ENCODE measurements at places on chromosomes 7 and 10.

DNA sequence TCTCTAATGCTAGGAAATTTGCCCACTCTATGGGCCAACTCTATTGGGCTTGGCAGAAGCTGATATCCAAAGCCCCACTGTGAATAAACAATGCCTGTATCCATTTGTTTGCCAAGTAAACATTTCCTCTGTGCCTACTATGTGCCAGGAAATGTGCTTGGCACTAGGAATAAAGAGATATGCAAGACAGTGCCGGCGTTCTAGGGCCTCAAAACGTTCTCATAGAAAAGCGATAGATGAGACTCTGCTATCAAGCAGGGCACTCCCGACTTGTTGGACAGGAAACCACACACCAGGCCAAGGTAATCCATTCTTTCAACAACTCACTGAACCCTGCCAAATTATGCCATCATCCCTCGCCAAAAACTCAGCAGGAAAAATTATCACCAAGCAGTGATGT is 196.7 kb downstream of the IPMK start:
- DNase-seq: peak; percentile 58

DNA sequence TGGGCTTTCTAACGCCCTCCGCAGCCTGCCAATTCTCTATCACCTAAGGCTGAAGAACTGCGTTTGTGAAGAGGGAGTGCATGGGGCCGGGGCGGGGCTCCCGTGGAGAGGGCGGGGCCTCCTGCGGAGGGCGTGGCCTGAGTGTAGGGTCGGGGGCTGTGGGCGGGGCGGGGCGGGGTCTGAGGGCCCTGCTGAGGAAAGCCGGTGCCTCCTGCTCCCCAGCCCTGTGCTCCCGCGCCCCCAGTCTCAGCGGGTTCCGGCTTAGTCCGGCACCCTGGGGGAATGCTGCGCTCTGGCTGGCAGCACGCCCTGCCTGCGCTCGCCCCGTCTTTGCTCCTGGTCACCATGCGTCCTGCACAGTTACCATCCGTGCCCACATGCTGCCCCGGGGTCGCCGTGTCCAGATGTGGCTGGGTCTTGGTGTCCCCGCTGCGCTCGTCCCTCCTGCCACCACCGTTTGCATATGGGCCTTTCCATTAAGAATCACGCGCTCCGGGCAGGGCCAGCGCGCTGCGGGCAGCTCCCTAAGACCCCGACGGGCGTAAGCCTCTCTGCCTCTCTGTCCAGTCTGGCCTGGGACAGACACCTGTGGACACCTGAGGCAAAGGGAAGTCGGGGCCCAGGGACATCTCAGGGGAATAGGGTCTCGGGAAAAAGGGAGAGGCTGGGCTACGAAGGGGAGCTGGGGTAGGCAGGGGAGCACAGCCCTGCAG is 144.0 kb upstream of the RET start:
- no peak for DNase-seq

GRCh38 chr7:44279731-44280505 is 45.5 kb downstream of the CAMK2B start:
- DNase-seq: no peak

DNA sequence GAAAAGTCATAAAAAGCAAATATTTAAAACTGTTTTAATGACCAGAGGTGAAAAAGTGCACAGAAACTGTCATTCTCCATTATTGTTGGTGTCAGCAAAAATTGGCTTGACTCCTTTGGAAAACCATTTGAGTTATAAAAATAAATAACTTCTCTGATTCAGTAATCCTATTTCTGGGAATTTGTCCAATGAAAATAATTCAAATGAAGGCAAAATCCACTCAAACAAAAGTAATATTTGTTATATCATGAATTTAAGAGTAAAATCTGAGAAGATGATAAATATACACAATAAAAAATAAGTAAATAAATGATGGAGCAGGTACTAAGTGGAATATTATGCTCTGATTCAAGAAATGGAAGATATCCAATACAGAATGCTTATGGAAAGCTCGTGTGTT is 326.6 kb upstream of the KLF6 start:
- DNase-seq: no peak

DNA sequence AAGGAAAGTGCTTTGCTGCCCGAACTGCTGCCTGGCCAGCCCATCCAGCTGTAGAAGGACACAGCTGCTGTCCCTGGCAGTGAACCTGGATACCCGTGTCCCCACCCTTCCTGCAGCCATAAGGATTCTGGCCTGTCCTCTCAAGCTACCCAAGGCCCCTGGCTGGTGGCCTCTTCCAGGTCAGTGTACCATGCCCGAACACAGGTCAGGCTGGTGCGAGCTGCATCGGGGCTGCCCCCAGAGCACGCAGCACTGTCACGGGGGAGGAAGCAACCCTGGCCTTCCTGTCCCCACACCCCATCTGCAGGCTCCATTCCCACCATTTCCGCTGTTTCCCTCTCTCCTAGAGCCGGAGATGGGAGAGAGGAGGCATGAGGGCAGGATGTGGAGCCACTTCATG is 30.5 kb upstream of the PWWP2B start:
- no peak for DNase-seq

- no peak for DNase-seq
These were observed 228.8 kb downstream of the EXOC4 start for GRCh38 chr7:133481676-133482075.

- no peak for DNase-seq
These were observed 105.7 kb upstream of the FAM20C start for GRCh38 chr7:86629-87028.

- DNase-seq: no peak
These were observed 6.7 kb downstream of the HIP1 start for GRCh38 chr7:75732016-75732521.

DNA sequence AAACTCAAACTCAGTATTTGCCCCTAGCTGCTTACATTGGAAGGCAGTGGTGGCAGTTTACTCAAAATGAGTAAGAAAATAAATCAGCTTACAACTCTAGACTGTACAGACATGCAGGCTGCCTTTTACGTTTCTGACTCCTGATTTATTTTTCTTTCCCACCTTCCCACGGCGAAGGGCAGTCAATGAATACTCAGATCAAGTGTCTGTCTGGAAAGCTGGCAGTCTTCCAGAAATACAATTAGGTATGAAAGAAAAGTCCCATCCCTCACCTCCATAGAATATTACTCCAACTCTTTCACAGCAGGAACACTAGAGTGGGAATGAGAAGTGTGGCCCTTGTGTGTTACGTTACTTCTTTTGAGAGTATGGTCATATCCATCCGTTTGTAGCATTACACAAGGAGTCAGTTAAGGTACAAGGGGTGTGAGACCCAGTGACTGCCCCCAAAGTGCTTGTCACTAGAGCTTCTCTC is 1.3 kb upstream of the PAPSS2 start:
- no peak for DNase-seq

GRCh38 chr10:47121336-47121735 is 178.7 kb upstream of the GDF10 start:
- no peak for DNase-seq

DNA sequence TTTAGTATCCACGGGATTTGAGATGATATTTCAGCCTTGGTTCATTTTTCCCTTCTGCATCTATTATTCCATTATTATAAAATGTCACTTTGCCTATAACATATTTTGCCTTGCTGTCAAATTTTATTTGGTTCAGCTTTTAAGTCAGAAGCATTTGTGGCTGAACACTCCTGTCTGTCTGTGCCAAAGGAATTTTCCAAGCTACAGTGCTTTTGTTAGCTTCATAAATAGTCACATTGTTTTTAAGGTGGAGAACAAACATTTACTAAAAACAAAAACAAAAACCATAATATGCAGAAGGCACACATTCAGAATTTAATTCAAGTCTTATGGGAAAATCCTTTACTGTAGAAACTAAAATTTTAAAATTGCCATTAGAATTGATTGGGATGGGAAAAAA is 33.8 kb upstream of the ELMO1 start:
- DNase-seq: no peak

- DNase-seq: no peak
These were observed 663.2 kb upstream of the ANKRD30A start for GRCh38 chr10:36462194-36462593.

DNA sequence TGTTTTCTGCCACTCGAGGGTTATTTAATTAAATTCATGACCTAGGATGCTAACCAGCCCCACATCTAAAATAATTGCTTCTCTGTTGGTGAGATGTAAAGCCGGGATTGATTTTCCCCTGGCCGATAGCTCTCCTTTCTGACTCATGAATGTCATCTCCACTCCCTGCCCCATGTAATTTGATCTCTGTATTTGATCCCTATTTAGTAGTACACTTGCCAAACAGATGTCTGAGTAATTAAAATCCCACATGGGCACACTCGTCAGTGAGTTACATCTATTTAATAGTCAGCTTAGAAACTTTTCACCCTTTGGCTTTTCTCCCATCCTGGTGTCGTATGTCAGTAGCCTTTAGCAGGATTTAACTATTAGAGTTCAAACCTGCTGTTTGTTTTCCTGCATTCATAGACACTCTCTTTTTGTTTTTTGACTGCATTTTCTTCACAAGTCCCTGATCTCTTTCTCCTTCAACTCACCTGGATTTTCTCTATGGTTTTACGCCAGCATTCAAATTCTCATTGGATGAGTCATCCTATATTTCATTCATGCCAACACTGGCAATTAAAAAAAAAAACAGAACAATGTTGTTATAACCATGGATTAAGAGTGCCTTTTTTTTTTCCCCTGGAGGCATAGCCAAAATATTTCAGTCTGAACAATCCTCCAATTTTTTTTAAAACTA is 82.7 kb downstream of the SPAG6 start:
- DNase-seq: peak; percentile 91

GRCh38 chr10:10055656-10056442 is 961.8 kb upstream of the CELF2 start:
- DNase-seq: no peak

DNA sequence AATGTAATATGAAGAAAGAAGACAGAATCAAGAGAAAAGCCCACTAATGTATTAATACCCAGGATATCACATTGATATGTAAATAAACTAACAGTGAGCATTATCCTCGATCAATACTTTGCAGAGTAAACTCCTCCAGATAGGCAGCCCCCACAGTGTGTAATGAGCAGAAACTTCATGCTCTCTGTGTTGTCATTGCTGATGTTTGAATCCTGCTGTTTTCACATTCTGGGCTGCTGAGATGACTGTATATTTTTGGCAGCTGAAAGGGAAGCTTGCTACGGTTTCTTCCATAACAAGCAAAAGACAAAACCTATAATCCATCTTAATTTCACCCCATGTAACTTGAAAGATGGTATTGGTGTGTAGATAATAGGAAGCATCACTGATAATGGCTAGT is 15.3 kb upstream of the THSD7A start:
- DNase-seq: no peak

- DNase-seq: no peak
These were observed 11.8 kb upstream of the OPN4 start for GRCh38 chr10:86642499-86642898.

DNA sequence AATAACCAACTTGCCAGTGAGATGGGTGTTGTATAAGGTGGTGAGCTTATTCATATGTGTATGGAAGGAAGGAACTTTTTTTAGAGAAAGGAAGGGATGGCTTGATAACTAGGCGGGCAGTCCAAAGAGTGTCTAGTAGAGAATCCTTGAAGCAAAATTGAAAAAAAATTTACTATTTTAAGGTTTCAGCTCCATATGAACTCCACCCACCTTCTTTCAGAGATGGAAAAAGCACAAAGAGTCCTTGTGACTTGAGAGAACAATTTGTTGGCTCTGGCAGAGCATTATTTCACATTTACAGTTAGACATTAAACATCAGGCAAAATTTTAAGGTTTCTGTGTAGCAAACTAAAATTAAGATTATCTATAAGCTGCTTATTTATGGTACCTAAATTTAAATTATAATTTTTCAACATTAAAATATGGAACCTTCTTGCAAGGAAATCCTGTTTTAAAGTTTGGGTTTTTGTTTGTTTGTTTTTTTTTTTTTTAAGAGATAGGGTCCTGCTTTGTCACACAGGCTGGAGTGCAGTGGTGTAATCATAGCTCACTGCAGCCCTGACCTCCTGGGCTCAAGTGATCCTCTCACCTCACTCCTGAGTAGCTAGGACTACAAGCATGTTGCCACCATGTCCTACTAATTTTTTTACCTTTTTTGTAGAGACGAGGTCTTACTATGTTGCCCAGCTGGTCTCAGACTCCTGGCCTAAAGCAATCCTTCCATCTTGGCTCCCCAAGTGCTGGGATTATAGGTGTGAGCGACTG is 12.2 kb downstream of the PTPN12 start:
- DNase-seq: no peak

GRCh38 chr7:26937939-26938623 is 73.7 kb upstream of the SKAP2 start:
- DNase-seq: no peak

DNA sequence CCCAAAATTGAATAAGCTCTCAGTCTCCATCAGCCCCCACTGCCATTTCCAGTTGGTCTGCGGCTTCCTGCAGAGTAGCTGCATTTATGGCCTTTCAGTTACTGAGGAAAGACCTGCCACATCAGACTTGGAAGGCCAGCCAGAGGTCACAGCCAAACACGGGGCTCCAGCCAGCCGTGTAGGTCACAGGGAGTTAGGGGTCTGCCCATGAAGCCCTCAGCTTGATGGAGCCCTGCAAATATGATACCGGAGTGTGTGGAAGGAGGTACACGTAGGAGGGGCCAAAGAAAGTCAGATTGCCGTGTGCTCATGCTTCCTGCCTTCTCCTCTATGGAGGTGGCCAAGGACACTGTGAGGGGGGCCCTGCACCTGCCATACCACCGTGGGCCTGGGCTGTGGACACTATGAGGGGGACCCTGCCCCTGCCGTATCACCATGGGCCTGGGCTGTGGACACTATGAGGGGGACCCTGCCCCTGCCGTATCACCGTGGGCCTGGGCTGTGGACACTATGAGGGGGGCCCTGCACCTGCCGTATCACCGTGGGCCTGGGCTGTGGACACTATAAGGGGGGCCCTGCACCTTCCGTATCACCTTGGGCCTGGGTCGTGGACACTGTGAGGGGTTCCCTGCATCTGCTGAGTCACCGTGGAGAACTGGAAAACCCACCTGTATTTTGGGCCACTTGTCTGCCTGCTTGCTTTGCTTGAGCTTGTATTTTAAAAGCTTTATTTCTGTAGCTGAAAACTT is 335.7 kb upstream of the SHH start:
- no peak for DNase-seq

DNA sequence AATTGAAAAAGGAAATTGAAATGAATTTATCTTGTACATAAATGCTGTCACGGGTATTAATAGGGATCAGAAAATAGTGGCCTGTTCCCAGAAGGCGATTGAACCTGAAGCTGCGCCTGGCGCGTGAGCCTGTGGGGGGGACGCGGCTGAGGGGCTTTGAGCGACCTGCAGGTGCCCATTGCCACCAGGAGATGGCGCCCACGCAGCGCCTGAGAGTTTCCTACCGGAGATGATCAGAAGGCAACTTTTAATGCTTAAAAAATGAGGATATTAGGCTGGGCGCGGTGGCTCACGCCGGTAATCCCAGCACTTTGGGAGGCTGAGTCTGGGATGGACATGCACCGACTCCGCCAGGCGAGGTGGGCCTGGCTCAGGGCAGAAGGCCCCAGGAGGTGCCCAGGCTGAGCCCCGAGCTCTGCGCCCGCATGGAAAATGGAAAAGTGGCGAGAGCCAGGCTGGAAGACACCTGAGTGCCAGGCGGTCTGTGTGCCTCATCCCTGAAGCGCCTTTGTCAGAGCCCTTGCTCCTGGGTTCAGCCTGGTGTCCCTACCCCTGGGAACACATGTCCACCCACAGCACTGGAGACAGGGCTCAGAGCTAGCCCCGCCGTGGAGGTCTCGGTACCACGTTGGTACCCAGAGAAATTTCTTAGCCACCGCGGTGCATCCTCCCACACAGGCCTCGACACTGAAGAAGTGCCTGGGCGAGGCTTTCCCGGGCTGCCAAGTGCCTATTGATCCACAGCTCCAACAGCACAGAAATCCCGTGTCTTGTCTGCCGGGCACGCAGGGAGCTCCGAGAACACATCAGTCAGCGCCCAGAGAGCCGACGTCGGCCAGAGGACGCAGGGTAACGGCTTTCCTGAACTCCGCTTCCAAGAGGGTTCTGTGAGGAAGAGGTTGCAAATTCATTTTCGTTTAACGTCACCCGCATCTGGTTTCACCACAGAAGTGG is 117.4 kb downstream of the INPP5A start:
- DNase-seq: no peak
